Spleen (tissue), 13 donors: ENCODE measurements at places on chromosomes 12 and 14.

- DNase-seq = no peak
These were observed 66.4 kb upstream of the MAP1LC3B2 start for GRCh38 chr12:116492703-116493324.

GRCh38 chr14:68694516-68695235 is 98.2 kb downstream of the ZFP36L1 start:
- DNase-seq = no peak

DNA sequence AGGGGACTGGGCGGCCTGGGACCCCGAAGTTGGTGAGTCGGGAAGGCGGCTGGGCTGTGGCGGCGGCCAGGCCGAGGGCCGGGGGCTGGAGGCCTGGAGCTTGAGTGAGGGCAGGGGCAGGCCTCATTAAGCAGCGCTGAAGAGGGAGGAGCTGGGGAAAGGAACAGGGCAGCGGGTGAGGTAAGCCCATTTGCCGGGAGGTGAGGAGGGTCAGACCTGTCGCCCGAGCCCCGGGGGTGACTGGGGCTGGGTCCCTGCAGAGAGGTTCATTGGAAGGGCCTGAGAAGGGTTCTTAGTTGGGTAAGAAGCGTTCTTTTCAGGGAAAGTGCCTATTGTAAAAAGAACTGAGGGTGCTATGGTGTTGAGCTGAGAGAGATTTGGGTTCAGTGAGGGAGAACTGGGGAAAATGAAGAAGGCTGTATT is 441 bp downstream of the RAB5B start:
- DNase-seq = no peak

DNA sequence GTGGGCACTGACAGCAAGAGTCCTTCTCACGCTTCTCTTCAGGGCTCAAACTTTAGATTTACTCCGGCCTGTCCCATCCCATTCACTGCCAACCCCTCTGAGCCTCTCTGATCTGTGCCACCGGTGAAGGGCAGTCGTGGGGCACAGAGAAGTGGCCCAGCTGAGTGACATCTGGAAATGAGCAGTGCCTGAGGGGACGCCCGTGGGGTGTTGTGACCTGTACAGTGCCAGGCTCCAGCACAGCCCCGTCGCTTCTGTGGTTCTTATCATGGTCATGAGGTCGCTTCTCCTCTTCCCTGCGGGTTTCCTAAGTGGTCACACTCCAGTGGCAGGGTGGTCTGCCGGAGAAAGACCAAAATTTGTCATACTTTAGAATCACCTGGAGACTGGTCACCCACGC is 4.1 kb downstream of the BDKRB2 start:
- DNase-seq = no peak

GRCh38 chr14:23056956-23057756 is at the start of gene CDH24:
Gene CDH24 (minus strand): TSS chr14:23057520. CDS start chr14:23055733, 1,787 bp downstream.
- DNase-seq = peak; percentile 92

DNA sequence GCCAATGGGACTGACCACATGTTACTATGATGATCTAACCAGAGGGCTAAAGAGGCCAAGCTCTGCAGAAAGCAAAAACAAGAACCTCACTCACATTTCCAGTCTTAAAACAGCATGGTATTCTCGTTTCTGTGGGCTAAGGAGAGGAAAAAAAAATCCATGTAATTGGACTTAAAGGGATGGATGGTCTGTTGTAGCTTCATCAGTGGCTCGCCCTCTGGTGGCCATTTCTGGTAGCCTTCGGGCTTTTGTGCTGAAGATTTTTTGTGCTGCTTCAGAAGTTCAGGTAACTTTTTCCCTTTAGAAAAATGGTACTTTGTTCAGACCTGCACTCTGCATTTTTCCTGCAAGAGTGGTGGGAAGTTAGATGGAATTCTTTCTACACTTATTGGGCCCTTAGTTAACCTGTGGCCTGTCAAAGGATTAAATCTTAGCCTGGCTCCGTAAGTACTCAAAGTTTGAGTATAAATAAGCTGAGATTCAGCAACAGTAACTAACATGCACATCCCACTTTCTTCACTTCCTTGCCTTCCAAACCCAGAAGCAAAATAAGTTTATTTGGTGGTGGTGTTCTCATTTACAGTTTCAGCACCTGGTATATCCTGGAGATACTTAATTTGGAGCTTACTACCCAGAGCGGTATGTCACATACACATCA is 22.3 kb downstream of the DCAF4 start:
- DNase-seq = no peak

DNA sequence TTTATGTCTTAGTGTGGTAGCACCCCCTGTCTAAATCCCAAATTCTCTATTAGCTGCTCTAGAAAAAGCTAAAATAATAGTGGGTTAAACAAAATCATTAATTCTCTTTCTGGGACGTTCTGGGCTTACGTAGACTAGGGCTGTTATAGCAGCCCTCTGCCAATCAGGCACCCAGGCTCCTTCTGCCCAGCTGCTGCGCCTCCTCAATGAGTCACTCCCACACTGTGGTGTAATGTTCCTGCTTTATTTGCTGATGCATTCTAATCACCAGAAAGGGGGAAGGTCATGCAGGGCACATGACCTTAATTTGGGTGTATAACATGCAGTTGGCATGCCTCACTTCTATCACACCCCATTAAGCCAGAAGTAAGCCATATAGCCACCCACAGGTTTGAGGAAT is 294.5 kb downstream of the GALC start:
- DNase-seq = no peak

GRCh38 chr14:36827861-36828260 is 166.2 kb downstream of the PAX9 start:
- no peak for DNase-seq

DNA sequence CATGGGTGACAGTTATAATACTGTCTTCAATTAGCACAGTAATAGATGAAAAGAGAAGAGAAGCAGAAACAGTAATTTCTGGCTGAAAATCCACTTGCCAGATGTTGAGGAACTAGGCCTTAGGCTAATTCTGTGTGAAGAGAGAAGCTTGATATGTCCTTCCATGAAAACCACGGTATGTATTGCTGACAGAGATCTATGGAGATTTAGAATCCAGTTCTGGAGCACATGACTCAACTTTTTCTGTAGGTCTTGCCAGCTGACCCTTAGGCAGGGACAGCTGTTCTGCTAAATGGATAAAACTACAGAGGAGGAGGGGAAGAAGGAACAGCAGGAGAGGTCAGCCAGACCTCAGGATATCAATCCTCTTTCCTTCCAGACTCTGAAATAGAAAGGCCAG is 211.5 kb downstream of the PRKD1 start:
- DNase-seq = no peak
